ENCODE measurements at places on chromosomes 3 and 15. TPM values are rescaled to one million over a fixed set of nuclear protein-coding genes. Genes with fewer than 3 reads are reported as not detected.

GRCh38 chr15:67548862-67549651 is 6.6 kb downstream of the MAP2K5 start:
- no peak for DNase-seq

DNA sequence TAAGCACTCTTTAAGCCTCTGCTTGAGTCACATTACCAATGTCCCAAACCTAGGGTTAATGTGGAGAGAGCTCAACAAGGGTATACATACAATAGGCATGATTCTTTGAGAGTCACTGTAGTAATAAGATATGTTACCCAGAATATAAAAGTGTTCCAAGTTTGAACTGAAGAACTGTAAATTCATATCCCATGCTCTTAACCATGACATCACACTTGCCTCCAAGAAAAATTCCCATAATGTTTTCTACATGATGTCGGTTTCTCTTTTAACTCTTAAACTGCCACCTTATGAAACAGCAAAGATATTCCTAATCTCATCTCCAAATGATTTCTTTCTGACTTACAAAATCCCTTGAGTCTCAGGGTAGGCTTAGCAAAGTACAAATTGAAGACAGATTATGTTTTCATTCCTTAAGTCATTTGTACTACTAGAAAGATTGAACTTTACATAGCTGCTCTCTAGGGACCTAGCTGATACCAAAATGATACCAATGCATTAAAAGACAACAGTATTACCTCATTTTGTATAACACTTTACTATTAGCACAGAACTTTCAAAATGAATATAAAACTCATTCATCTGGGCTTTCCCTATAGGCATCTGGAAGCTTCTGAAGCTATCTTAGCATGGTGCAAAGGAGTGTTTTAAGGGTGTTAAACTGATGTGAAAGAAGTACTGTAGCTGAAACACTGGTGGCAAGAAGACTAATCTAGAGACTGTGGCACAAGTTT is 127.1 kb downstream of the KCNMB2 start:
- no peak for DNase-seq

DNA sequence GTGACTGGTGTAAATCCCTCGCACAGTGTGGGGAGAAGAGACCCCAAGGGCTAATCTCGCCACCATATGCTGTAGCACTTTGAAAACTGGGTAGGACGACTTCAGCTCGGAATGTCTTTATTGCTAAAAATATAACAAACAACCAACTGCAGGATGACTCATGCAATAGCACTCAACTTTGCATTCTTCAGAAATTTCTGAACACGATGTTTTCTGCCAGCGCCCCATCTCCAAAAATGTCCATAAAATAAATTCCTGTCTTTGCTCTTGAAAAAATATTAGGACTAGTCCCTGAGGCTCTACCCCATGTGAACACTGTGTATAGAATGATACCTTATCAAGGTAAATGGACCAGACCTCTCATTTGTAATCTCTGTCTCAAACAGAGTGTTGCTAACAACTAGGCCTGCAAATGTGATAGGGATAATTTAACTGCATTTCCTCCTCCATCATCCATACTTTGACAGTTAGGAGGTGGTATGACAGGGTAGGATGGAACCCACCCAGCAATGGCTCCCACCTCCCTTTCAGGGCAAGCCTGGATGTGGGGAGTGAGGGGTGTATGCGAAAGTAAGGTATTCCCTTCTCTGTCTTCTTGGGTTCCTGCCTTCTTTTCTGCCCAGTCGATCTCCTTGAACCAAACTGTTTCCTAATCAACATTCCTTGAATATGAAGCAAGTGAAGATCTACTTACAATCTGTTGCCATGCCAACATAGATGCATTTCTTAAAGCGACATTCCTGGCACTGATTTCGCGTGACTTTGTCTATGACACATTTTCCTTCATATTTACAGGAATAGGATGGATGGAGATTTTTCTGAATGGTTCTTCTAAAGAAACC is 201.1 kb downstream of the NR1D2 start:
- DNase-seq, result no peak

DNA sequence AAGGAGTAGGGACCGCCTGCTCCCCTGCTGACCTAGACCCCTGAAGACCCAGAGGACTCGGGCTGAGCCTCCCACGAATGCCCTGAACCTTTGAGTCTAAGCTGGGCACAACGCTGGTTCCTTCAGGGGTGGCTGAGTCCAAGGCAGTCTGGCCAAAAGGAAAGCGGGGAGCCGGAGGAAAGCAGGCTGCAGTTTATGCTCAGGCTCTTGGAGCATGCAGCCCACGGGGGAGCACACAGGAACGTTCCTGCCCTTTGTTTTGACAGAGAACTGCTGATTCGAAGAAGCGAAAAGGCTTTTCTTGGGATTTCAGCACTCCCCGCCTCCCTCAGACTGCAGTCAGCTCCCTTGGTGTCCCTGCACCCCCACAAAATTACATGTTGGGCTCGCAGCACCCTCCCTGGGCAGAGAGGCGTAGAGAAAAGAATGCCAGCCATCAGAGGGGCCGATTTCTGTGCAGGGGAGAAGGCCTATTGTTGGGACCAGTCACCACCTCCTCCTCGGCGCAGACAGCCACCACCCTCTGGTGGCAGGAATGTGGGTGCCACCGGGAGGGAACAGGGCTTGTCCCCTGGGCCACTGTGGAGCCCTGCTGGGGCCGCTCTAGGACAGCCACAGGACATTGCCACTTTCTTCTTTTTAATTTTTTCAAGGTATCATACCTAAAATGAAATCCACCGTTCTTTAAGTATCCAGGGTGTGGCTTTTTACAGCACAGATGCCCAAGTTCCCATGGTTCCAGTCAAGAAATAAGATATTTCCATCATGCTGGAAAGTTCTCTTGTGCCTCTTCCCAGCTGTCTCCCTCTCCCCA is 72.2 kb downstream of the SMAD6 start:
- DNase-seq, result no peak

GRCh38 chr3:31957106-31957505 is 24.0 kb downstream of the OSBPL10 start:
- no peak for DNase-seq

DNA sequence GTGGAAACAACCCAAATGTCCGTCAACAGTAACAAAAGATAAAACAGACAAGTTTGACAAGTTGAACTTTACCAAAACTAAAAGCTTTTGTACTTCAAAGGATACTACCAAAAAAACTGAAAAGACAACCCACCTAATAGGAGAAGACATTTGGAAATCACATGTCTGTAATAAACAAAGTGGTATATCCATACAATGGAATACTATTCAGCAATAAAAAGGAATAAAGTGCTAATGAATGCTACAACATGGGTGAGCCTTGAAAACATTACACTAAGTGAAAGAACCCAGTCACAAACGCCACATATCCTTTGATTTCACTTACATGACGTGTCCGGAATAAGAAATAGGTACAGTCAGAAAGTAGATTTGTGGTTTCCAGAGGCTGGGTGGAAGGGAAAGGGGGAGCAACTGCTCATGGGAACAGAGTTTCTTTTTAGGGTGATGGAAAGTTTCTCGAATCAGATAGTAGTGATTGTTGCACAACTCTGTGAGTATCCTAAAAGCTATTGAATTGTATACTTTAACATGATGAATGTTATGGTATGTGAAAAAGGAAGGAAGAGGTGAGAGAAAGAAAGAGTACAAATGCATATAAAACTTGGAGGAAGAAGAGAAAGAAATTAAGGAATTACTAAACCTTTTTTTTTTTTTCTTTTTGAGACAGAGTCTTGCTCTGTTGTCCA is 72.7 kb upstream of the ABHD2 start:
- no peak for DNase-seq

- DNase-seq, result no peak
These were observed 77.6 kb downstream of the CCK start for GRCh38 chr3:42188376-42188775.

GRCh38 chr15:90400759-90401314 is 12.8 kb downstream of the IQGAP1 start:
- DNase-seq, result no peak

GRCh38 chr15:84749111-84749991 is 959 bp downstream of the ZNF592 start:
- no peak for DNase-seq

GRCh38 chr3:6522191-6522590 is 338.7 kb upstream of the GRM7 start:
- DNase-seq, result no peak

GRCh38 chr15:48802257-48802656 is 8.6 kb downstream of the CEP152 start:
- DNase-seq, result no peak

GRCh38 chr3:9864200-9864927 is 15.7 kb downstream of the CIDEC start:
- DNase-seq, result no peak

DNA sequence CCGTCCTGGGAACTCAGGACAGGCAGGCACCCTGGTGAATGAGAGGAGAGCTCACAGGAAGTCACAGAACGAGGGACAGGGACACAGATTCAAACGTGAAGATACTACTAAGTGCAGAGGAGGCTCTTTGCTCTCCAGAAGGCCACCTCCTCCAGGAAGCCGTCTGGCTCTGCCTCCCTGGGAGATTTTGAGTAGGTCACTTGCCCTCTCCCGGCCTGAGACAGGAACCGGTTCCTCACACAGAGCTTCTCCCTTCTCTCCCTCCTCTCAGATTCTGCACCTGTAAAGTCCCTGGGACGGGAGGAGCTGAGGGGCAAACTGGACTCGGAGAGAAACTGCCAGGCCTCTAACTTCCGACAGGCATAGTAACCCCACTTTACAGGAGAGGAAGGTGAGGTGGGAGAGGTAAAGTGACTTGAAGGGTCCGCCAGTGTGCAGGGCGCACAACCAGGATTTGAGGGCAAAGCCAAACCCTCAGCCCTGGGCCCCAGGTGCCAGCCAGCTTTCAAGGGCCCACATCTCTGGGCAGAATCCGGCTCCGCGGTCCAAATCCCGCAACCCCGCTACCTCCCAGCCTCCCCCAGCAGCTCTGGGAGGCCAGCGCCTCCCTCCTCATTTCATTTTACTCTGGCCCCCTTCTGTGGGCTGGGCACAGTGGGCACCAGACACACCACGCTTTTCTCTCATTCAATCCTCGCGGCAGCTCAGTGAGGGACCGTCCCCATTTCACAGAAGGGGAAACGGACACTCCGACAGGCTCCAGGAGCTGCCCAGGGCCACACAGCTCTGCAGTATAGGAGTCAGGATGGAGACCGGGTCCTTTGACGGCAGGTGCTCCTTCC is 150.2 kb downstream of the SMAD6 start:
- peak; percentile 82 for DNase-seq

DNA sequence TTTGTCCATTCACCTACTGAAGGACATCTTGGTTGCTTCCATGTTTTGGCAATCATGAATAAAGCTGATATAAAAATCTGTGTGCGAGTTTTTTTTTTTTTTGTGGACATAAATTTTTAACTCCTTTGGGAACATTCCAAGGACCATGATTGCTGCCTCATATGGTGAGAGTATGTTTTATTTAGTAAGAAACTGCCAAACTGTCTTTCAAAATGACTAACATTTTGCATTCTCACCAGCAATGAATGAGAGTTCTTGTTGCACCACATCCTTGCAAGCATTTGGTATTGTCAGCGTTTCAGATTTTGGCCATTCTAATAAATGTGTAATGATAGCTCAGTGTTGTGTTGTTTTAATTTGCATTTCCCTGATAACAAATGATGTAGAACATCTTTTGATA is 12.7 kb downstream of the TMEM108 start:
- DNase-seq, result no peak

DNA sequence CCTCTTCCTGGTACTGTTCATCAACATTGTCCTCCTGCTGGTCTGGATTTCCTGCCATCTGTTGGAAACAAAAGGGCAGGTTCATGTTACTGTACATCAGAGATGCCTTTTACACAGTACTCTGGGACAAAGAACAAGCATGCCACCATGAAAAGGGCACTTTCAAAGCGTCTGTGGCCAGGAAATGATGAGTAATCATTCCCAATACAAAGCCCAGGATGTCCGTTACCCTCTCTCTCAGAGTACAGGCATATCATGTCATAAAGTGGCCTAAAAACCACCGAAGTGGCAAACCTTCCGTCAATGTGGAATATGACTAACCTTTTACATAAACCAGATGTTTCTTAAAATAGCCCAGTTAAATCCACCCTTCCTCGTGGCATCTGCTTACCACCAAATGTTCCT is 71.2 kb downstream of the GOLIM4 start:
- no peak for DNase-seq

GRCh38 chr3:194449913-194450312 is 36.9 kb downstream of the ATP13A3 start:
- no peak for DNase-seq

DNA sequence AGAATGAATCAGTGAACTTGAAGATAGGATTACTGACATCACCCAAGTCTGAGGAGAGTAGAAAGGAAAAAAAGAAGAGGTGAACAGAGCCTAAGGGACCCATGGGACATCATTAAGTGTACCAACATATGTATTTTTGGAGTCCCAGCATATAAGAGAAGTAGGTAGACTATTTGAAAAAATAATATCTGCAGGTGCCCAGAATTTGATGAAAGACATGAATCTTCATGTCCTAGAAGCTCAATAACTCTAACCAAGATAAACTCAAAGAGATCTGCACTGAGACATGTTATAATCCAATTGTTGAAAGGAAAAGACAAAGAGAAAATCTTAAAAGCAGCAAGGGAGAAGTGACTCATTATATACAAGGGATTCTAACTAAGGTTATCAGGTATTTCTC is 39.0 kb downstream of the SPESP1 start:
- no peak for DNase-seq

DNA sequence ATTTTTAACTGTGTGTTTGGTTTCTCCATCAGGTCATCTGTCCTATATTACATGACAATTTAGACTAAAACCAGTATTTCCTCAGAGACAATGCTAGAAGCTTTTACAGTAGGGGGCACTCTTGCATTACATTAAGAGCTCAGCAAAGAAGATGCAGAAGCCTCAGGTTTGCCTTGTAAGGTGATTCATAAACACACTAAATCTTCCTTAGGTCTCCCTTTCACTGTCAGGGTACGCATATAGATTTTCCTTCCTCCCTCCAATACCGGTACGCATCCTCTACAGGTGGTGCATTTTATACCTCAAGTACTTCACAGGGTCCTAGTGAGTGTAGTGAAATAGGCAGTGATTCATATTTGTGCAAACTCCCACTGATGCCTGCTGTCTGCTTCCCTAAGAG is 46.5 kb downstream of the CD86 start:
- DNase-seq, result no peak

DNA sequence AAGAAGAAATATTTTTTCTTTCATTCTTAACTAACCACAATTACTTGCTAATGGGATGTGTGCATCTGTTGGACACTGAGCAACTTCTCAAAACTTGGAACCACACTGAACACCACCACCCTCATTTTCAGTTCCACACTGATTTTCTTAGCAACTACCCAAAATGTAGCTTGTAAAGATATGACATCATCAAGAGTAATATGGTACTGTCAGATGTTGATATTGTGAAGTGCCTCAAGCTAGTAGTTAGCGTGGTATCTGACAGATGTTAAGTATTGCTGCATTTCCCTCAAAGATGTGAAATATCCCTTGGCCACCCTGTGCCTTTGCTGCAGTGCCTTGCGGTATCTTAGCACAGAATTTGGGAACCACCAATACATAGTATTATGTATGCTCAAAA is 9.3 kb downstream of the RFTN1 start:
- DNase-seq, result no peak

ATP13A5 gene
- total RNA-seq, result not detected

LRTM1 gene
- total RNA-seq, result not detected

LCTL gene
- not detected for total RNA-seq

SPINK8 gene
- not detected for total RNA-seq

ASB14 gene
- total RNA-seq, result not detected

GABRR3 gene
- total RNA-seq, result not detected

All from vagina (tissue), 2 donors.